Central memory CD8-positive, alpha-beta T cell (primary cell): ENCODE measurements at places on chromosomes 7 and 10.

GRCh38 chr7:84412161-84412969 is 217.8 kb upstream of the SEMA3A start:
- DNase-seq = no peak

- no peak for DNase-seq
Observed at GRCh38 chr7:6015917-6016652, 7.0 kb downstream of the AIMP2 start.

GRCh38 chr10:26407406-26407969 is 30.7 kb upstream of the APBB1IP start:
- no peak for DNase-seq

DNA sequence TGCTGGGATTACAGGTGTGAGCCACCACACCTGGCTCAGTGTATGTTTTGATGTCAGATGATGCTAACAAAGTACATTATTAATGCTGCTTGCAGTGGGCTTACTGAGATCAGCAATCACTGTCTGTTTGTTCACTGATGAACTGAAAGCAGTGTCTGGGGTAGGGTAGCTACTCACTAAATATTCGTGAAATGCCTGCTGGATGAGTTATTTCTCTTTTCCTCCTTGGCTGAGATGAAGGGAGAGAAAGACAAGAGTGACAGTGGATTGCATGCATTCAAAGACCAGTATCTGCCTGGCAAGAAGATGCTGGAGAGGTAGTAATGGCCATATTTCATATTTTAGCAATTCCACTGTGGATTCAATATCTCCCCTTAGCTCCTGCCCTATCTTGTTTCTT is 32.3 kb downstream of the FAM107B start:
- no peak for DNase-seq

- no peak for DNase-seq
Observed at GRCh38 chr10:123009105-123009820, 457 bp downstream of the ACADSB start.

DNA sequence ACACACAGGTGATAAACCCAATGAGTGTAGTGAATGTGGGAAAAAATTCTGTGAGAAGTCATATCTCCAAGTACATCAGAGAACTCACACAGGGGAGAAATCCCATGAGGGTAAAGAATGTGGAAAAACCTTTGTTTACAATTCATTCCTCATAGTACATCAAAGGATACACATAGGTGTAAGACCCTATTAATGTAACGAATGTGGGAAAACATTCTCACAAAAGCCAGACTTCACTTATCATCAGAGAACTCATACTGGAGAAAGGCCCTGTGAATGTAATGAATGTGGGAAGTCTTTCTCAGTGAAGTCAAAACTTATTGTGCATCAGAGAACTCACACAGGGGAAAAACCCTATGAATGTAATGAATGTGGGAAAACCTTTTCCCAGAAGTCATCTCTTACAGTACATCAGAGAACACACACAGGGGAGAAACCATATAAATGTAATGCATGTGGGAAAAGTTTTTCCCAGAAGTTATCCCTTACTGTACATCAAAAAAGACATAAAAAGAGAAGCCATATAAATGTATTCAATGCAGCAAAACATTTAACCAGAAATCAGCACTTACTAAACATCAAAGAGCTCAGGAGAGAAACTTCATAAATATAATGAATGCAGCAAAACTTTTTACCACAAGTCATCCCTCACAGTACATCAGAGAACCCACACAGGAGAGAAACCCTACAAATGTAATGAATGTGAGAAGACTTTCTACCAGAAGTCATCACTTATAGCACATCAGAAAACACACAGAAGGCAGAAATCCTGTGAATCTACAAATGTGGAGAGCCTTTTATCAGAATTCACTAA is 49.8 kb downstream of the ZNF239 start:
- no peak for DNase-seq

DNA sequence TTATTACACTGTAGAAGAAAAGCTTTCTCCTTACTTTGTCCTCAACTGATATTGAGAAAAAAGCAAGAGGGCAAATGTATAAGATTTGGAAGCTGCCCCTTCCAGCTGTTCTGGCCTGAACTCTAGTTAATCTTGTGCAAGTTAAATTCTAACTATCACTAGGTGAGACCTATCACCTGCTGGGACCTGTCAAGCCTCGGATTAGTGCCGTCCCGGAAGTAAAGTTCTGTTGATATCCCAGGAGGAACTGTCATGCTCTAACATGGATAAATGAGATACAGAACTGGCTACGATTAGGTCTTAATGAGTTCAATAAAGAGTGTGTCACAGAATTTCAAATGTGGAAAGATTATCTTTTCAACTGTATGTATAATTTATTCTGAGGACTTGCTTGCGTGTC is 1.2 kb upstream of the BPGM start:
- DNase-seq = no peak

DNA sequence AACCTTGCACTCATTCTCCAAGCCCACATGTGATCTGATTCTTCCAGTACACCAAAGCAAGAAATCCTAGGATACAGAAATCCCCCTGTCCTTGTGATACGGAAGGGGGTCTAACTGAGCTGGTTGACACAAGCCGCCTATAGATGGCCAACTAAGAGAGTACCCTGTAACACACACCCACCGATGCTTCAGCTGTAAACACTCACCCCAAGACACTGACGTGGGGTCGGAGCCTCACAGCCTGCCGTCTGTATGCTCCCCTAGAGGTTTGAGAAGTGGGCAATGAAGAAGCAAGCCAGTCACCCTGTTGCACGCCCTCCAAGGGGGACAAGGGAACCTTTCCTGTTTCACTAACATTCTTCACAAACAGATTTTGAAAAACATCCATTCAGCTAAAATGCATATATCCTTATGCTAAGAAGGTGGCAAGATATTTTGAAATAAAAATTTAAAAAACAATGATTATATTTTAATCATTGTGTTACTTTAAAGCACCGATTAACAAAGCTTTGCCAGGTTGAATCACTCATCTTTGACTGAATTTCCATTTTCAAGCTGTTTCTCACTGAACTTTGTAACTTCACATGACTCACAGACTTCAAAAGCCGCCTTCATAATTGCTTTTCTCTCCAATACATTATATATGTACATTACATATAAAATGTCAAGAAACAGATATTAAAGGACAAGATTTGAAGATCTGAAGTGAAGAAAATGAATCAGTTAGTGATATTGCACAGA is 329.3 kb downstream of the ARL4A start:
- DNase-seq = no peak

DNA sequence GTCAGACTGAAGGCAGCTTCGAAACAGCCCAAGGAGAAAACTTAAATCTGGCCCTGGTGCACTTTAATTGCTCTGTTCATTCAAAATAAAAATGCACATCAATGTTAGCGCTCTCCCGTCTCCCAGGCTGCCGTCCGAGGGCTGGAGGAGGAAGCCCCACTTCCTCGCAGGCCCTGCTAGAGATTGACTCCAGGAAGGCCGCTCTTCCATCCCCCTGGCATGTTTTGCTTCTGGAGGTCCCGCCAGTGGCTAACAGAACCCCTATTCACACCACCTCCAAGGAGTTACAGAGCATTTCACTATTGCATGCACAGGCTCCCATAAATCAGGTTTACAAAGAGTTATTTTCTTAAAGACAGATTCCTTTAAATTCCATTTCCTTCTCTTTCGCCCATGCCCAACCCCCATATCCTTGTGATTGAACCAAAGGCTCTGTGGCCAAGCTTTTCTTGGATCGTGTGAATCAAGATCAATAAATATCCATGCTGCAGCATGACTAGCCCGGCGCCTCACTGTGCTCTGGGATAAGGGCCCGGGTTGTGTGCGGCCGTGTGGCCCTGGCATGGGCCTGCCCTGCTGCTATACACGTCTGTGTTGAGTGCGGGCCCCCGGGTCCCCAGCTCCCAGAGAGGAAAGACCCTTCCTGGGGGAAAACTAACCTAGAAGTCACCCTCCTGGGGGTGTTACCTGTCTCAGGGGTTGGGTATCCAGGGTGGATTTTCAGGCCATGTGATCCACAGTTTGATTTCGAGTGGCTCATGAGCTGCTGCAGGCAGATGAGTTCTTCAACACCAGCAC is 118.7 kb upstream of the GDF10 start:
- DNase-seq = no peak

GRCh38 chr10:92737484-92737883 is 47.7 kb downstream of the HHEX start:
- no peak for DNase-seq

- DNase-seq = no peak
Observed at GRCh38 chr10:103540722-103541121, 47.2 kb downstream of the NEURL1 start.

DNA sequence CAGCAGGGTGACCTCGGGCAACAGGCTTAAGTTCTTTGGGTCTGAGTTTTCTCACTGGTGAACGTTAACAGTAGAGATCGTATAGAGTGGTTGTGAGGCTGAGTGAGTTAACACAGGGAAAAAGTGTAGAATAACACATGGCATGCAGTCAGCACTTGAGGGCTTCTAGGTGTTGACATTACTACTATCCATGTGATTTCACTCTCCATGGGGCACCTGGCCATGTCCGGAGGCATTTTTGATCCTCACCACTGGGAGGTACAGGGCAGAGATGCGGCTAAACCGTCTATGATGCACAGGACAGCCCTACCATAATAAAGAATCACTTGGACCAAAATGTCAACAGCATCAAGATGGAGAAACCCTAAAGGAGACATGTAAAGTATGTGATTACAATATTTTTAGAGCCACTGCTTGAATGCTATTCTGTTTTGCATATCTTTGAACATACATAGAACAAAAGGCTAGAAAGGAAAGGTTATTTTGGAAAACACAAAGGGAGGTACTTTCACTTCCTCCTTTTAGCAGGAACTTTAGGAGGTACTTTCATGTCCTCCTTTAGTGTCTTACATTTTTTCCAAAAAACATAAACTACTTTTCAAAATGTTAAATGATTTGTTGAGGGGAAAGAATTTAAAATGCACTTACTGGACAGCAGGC is 44.3 kb downstream of the NOD1 start:
- DNase-seq = no peak

- no peak for DNase-seq
Observed at GRCh38 chr10:31650010-31650409, 278.6 kb downstream of the ARHGAP12 start.

DNA sequence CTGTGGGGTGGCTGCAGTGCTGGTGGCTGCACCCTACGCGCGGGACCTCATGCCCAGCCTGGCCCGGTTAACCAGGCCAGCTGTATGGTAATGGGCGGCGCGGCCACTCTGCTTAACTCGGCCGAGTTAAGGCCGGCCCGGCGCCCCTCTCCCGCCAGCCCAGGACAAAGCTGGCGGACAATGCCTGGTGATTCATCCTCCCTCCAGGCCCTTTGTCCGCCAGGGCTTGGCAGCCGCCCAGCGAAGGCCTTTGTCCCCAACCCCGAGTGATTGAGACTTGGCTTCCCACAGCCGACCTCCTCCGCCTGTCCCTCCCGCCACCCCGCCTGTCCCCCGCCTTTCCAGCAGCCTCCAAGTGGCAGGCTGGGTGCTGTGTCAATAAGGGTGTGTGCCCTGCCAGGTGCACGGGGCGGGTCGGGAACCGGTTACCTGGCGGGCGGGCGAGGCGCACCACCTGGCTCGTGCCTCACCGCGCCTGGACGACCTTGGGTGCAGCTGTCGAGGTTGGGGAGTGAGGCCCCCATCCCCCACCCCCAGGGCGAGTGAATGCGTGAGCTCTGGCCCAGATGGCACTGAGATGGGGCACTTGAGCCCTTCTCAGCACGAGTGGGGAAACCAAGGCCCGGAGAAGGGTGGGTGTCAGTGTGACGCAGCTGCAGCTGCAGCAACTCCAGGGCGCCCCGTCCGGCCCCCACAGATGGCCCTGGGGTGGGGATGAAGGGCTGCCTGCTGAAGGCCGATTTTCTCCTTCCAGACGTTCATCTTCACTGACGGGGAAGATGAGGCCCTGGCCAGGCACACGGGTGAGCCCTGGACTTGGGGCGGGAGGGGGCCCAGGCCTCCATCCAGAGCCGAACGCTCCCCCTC is 4.6 kb downstream of the LFNG start:
- no peak for DNase-seq

- peak; percentile 95 for DNase-seq
Observed at GRCh38 chr7:5396999-5397663, 26.5 kb downstream of the TNRC18 start.

DNA sequence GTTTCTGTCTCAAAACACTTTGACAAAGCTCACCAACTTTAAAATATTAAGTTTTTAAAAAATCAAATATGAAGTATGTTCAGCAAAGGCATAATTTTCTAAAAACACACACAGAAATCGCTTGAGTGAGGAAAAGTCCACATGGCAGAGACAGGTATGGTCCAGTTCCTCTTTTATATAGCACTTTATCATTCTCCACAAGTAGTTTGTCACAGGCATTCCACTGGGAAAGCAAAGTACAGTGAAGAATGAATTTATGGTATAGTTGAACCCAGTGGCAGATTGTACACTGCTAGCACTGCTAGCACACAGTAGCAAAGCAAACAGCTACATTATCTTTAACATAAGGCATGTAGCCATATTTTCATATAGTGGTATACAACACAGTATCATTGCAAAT is 102.3 kb downstream of the HECTD2 start:
- DNase-seq = no peak

DNA sequence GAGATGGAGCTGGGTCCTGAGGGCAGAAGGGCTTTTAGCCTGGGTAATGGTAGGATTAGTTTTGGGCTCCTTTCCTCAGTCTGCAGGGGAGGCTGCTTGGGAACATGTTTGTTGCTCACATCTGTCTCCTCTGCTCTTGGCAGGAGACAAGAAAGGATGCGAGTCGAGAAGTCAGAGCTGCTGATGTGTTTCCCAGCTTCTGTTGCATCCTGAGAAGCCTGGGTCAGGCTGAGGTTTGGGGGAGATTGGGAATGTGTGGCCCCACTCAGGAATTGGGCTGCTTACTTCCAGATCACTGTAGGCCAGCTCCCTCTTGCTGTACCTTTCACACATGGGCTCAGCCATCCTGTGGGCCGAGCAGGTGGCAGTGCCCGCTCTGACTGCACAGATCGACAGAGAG is 79.2 kb downstream of the CCNY start:
- no peak for DNase-seq

GRCh38 chr7:148944935-148945934 is 61.1 kb upstream of the EZH2 start:
- DNase-seq = no peak

DNA sequence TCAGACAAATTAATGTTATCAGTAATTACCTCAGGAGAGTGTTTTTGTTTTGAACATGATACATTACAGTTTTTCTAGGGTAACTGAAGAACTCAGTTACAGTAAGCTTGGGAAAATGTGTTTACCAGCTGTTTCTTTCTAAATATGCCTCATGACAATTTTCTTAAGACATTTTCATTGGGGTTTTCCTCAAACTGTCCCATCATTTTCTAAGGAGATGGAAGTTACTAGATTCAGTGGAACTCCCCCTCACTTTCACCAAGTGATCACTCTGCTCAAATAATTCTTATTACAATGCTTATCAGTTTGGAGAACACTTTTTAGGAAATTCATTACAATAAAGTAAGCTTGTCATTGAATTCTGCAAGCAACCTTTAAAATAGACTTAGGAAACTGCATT is 6.4 kb upstream of the SPAG6 start:
- no peak for DNase-seq
